A549 treated with AZD2906 at 1 μM for 4 hours (cell line): ENCODE measurements at places on chromosomes 5 and 9. TPM values are rescaled to one million over a fixed set of nuclear protein-coding genes. Genes with fewer than 3 reads are reported as not detected.

The UGT3A2 gene
- not detected in 5 replicates for total RNA-seq

The CDKN2A gene
- 0.15 TPM in 1 of 5 replicates, not detected in the others for total RNA-seq

The PKD2L2 gene
- 0.05 to 0.09 TPM (median 0.07 TPM) in 3 of 5 replicates, not detected in the others for total RNA-seq

The PCDHGA7 gene
- total RNA-seq = 0.71 to 1.2 TPM (median 0.76 TPM) in 5 replicates

The SMAD5 gene
- 20.9 to 29.6 TPM (median 27.3 TPM) in 5 replicates for total RNA-seq

The EGR1 gene
- 7.7 to 12.4 TPM (median 11.2 TPM) in 5 replicates for total RNA-seq

The F2RL1 gene
- total RNA-seq = 224 to 299 TPM (median 233 TPM) in 5 replicates

The CLTA gene
- 301 to 421 TPM (median 376 TPM) in 5 replicates for total RNA-seq

The TMC1 gene
- 0.02 to 0.10 TPM (median 0.07 TPM) in 4 of 5 replicates, not detected in the other for total RNA-seq

The PCDHB8 gene
- total RNA-seq = 0.24 to 0.28 TPM (median 0.26 TPM) in 5 replicates

The GDNF gene
- 0.03 to 0.07 TPM (median 0.05 TPM) in 4 of 5 replicates, not detected in the other for total RNA-seq

The HSD17B3 gene
- total RNA-seq = 0.09 to 0.22 TPM (median 0.18 TPM) in 3 of 5 replicates, not detected in the others

The C5orf58 gene
- total RNA-seq = not detected in 5 replicates

The QRFP gene
- total RNA-seq = not detected in 5 replicates

The FGF18 gene
- total RNA-seq = 2.2 to 4.0 TPM (median 3.2 TPM) in 5 replicates

The KIF12 gene
- total RNA-seq = 1.3 to 1.9 TPM (median 1.5 TPM) in 5 replicates

The SLC45A2 gene
- not detected in 5 replicates for total RNA-seq

The SLC25A46 gene
- total RNA-seq = 26.9 to 32.8 TPM (median 30.5 TPM) in 5 replicates

The IFNA2 gene
- not detected in 5 replicates for total RNA-seq

The GOLM1 gene
- total RNA-seq = 103 to 115 TPM (median 108 TPM) in 5 replicates

The ACOT12 gene
- total RNA-seq = 0.10 TPM in 1 of 5 replicates, not detected in the others

The LCN1 gene
- 0.17 to 0.26 TPM (median 0.20 TPM) in 3 of 5 replicates, not detected in the others for total RNA-seq

The UBAC1 gene
- 30.2 to 39.1 TPM (median 34.8 TPM) in 5 replicates for total RNA-seq

The ADGRV1 gene
- total RNA-seq = 0.50 to 0.89 TPM (median 0.61 TPM) in 5 replicates

The FANCG gene
- total RNA-seq = 36.8 to 53.2 TPM (median 49.2 TPM) in 5 replicates

The PCDHGA1 gene
- total RNA-seq = 0.23 to 0.32 TPM (median 0.27 TPM) in 5 replicates

The NRG2 gene
- 1.8 to 2.5 TPM (median 2.1 TPM) in 5 replicates for total RNA-seq

The LCN6 gene
- total RNA-seq = not detected in 5 replicates

The CBY3 gene
- total RNA-seq = not detected in 5 replicates
